Neural crest cell (in vitro differentiated cells): ENCODE measurements at places on chromosomes 12 and 14. TPM values are rescaled to one million over a fixed set of nuclear protein-coding genes. Genes with fewer than 3 reads are reported as not detected.

The FAIM2 gene
- 0.73 and 1.6 TPM in 2 replicates for total RNA-seq

The KLRG1 gene
- 5.8 and 7.0 TPM in 2 replicates for total RNA-seq

The PZP gene
- total RNA-seq: not detected in 2 replicates

- DNase-seq: no peak
Observed at GRCh38 chr12:31206038-31206670, 119.8 kb downstream of the SINHCAF start.

DNA sequence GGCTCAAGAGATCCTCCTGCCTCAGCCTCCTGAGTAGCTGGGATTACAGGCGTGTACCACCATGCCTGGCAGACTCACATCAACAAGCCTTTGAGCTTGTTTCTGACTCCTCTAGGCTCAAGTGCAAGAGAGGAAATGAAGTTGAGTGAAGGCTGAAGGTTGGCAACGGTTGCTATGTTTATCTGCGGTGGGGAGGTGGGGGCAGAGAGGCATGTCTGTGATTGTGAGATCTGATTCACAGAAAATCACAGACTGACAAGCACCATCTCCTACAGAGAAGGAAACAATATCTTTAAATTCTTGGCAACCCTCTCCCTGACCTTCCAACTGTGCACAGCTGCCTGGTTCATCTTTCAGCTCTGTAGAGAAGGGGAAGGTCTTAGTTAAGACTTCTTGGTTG, 22.1 kb upstream of the NINJ2 start:
- no peak for DNase-seq

GRCh38 chr12:127381043-127381668, 885.8 kb upstream of the TMEM132C start:
- peak; percentile 69 for DNase-seq

GRCh38 chr12:124338876-124339603, 44.1 kb downstream of the RFLNA start:
- no peak for DNase-seq

DNA sequence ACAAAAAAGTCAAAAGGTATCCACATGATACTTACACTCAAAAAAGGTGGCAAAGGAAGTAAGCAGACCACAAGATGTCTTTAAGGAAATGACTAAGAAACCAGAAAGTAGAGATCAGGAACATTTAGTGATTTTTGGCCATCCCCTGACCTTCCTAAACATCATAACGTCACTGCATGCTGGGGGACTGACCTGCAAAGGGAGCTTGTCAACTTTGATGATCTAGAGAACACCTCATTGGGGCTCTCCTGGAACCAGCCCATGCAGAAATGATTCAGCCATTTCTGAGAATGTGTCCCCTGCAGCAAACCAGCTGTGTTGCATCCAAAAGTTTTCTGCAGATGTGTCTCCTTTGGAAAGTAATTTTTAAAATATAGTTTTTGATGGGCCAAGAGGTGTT, 152.2 kb upstream of the RASSF8 start:
- no peak for DNase-seq

- no peak for DNase-seq
Observed at GRCh38 chr12:25829192-25829591, 129.3 kb upstream of the RASSF8 start.

DNA sequence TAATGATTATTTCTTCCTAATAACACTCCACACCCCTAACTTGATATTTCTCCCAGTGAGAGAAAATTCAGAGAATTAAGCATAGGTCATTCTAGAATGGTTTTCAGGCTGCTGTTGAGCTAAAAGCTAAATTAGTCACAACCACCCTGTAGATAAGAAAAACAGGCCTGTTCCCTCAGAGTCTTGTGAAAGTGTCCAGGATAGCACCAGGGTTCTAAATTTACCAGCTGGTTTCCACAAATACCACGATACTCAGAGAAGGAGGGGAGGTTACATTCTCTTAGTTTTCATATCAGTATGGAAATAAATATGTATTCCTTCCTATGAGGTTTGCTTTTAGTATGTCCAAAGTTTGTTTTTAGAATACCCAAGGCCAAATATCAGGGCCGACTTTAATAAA, 66.0 kb upstream of the YARS2 start:
- DNase-seq: no peak

GRCh38 chr12:15278816-15279658, 43.3 kb upstream of the PTPRO start:
- no peak for DNase-seq

DNA sequence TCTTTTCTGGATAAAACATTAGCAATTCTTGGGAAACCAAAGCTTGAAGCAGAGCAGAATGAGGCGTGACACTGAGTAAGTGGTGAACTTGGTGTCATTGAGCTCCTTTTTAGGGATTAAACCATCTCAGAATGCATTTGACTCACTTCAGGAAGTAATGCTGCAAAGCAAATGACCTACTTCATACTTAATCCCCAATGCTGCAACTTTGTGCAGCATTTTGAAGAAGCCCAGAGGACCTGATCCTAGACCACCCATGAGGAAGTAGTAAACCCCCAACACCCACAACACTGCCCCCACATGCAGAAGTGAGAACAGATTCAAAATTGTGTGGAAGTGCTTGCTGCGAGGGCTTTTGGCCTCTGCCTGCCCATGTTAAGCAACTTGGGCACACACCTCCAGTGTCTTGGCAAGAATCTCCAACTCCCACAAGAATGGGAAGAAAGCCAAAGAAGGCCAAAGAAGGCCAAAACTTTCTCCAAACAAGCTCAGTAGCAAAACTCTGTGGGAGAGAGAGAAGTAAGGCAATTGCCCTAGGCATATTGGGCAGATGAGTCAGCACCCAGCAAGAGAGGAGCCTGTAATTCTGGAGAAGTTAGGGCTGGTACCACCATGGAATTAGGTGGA, 69.2 kb upstream of the ETV6 start:
- no peak for DNase-seq

DNA sequence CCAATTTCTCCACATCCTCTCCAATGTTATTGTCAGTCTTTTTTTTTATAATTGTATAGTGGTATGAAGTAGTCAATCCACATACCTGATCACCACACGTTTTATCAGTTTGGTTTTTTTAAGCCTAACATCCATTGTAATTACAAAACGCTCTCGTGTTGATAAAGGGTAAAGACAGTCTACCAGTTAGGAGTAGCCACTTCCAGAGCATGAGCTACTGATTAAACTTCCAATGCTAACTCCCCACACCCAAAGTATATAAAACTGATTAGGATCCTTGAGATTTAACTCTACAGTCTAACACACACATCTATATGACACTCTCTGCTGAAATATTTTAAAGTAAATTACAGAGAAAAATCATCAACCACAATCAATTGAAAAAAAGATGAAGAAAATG, 20.7 kb downstream of the CPNE8 start:
- DNase-seq: no peak

DNA sequence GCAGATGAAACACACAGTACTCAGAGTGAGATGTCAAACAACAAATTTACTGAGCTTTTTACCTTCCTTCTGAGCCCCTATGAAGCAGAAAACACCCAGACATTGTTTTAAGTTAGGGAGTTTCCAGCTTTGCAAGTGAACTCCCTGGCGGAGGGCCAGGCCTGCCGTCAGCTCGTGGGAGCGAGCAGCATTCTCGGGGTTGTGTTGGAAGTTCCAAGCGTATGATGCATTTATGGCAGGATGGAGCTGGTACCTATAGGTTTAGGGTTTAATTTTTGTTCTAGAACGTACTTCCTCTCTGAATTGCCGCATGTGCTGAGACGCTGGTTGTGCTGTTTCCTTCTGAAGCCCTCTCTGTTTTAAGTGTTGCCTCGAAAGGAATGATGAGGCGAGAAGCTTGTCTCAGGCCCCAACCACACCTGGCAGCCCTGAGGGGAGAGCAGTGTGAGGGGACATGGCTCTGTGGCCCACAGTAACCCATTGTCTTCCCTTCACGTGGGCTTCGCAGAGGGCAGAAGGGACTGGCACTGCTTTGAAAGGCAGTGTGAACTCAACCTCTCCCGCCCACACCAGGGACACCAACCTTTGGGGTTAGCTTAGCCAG, 76.6 kb downstream of the SSPN start:
- no peak for DNase-seq
